ENCODE measurements at places on chromosomes 2 and 18.
A peak's percentile ranks its signal among the peaks of the same experiment; 100 is the strongest.

GRCh38 chr2:108907822-108908712 is 81.0 kb downstream of the EDAR start:
- DNase-seq: no peak

- DNase-seq: peak; percentile 48
Measured at GRCh38 chr2:37890893-37891495, 34.1 kb upstream of the RMDN2 start.

- DNase-seq: no peak
Measured at GRCh38 chr2:232951891-232952290, 61.2 kb downstream of the NGEF start.

DNA sequence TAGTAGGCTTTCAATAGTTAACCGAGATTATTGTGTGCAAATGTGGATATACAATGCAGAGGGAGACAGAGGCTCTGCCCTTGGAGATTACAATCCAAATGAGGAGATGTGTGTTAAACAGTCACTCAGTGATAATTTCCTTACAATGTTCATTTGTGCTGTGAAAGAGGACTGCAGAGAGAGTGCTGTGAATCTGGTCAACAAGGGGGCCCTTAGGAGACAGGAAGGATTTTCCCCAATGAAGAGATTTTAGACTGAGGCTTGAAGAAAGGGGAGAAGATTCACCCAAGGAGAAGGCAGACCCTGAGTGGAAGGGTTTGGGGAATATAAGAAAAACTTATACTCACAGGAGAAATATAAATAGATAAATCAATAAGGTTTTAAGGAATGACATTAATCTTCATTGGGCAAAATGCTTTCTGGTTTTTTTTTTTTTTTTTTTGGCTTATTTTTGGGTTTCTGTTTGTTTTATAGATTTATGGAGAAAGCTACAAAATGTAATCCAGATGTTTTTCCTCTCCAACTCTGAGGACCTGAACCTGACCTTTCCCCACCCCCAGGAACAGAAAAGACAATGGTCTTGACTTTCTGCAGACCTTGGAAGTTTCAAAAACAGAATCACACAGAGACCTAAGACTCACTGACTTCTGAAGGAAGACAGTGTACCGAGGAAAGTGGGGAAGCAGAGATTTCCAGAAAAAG is 151.3 kb upstream of the SERPINE2 start:
- DNase-seq: no peak

- no peak for DNase-seq
Measured at GRCh38 chr18:13381944-13382365, 163.4 kb downstream of the LDLRAD4 start.

GRCh38 chr2:226716126-226716525 is 83.5 kb downstream of the IRS1 start:
- DNase-seq: no peak

DNA sequence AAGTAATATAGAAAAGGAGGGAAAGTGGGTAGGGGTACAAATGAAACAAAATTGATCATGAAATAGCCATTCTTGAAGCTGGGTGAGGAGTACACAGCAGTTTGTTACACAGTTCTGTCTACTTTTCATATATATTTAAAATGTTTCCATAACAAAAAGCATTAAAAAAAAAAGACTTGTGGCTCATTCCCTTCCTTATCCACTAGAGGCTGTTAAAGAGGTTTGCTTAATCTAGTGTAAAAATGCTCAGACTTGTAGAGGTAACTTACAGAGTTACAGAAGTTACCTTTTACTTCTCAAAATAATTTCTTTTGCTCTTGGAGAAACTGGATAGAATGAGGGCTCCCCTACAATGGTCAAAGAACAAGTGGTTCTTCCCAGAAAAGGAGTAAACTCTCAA is 8.1 kb upstream of the WIPF1 start:
- no peak for DNase-seq

GRCh38 chr2:64989982-64990614 is 899 bp downstream of the SLC1A4 start:
- DNase-seq: no peak

DNA sequence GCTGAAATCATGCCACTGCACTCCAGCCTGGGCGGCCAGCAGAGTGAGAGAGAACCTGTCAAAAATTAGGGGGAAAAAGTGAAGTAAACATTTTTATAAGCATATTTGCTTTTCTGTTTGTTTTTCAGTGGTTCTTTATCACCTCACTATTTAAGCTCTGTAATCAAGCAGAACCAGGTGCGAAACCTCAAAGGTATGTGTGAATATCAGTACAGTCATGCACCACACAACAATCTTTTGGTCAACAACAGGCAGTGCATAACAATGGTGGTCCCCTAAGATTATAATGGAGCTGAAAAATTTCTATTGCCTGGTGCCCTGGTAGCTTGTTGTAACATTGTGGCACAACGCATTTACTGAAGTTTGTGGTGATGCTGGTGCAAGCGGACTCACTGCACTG is 167.4 kb upstream of the STON1 start:
- DNase-seq: no peak

GRCh38 chr18:37641573-37641972 is 76.0 kb upstream of the CELF4 start:
- DNase-seq: no peak

GRCh38 chr2:120783371-120783791 is 47.7 kb downstream of the GLI2 start:
- no peak for DNase-seq

Data from stimulated activated CD4-positive, alpha-beta T cell treated with anti-CD3 and anti-CD28 coated beads, Interleukin-2, amount 100 ng/mL, for 4 hours (primary cell).